Stimulated activated CD4-positive, alpha-beta T cell treated with anti-CD3 and anti-CD28 coated beads, Interleukin-1b, Interleukin-23, amount 100 ng/mL, for 1 hour (primary cell): ENCODE measurements at places on chromosomes 2 and 18.

- DNase-seq: no peak
Measured at GRCh38 chr18:44897816-44898215, 217.1 kb downstream of the SETBP1 start.

DNA sequence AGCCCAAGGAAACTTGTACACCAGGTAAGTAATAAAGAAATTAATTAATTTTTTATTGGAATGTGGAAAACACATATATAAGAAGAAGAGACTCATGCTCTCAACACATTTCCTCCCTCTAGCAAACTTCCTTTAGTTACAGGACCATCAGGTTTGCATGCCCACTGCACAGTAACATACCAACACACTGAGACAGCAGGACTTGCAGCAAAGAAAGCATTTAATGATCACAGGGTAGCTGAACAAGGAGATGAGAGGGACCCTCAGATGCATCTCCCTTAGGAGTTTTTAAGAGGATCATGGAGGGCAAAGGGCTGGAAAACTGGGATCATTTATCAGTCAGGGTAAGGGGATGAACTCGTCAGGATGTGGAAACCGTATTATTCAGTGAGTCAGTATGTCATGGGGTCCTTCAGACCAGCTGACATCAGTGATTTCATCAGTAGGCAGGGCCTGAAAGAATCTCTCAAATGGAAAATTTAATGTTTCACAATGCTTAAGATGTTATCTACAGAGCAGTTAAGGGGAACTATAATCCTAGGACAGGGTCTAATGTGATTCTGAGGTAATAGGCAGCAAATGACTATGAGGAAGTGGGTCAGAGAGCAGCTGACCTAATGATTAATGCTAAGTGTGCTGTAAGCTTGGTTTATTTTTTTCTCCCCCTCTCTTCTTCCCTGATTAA is 193.8 kb upstream of the RND3 start:
- no peak for DNase-seq

- no peak for DNase-seq
Measured at GRCh38 chr2:102424754-102425153, 1.8 kb downstream of the IL18RAP start.

GRCh38 chr2:101125808-101126207 is 25.4 kb downstream of the TBC1D8 start:
- DNase-seq: no peak

- DNase-seq: no peak
Measured at GRCh38 chr2:11319939-11320338, 24.5 kb downstream of the ROCK2 start.

DNA sequence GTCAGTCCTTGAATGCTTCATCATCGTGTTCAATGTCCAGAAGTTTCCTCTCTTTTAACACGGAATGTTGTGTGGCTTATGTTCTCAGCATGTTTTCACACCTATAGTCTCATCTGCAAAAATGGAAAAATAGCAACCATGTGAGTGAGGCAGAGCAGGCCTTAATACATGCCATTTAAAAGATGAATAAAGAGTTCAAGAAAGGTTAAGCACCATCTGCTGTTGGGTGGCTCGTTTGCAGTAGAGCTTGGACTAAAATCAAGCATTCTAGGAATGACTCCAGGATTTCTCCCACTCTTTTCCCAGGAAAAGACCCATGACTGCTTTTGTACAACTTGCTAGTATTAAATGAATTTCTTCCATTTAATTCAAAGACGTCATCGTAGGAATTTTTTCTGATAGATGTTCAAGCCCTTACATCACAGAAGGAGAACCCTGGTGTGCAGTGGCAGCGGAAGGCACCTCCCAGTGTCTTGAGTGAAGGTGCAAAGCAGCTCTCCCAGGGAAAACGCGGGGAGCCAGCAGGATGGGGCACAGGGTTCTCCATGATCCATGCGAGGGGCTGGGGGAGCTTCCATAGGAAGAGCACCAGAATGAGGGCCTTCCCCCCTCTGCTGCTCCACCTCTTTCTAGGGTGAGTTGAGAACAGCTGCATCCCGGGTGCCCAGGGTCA is 9.6 kb downstream of the DCDC2C start:
- no peak for DNase-seq

- no peak for DNase-seq
Measured at GRCh38 chr2:11753886-11754699, 7.7 kb downstream of the LPIN1 start.

DNA sequence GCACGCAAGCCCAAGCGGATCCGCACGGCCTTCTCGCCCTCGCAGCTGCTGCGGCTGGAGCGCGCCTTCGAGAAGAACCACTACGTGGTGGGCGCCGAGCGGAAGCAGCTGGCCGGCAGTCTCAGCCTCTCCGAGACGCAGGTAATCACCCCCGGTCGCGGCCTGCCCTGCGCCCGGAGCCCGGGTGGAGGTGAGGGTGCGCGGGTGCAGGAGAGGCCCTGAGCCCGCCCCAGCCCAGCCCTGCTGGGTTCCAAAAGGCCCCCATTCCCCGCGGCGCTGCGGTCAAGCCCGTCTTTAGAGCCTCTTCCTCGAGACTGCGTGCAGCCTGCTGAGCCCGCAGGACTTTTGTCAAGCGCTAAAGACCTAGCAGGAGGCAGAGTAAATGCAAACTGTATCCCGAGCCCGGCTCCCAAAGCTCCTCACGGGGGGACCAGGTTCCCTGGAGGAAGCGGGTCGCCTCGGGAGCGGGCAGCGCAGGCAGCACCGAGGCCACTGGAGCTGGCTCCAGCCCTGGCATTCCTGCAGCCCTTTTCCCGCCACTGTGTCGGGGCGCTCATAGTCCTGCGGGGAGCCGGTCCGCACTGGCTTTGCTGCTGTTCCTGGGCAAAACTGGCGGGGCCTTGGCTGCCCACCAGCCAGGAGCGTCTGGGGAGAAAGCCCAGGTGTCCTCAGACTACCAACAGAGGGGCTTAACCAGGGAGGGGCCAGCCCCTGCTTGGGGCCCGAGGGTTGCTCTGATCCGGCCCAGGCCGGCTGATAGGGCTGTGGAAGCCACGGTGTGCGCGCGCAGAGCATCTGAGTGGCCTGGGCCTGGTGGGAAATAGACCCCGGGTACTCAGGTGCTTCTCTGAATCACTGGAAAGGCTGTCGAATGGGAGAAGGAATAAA is 7.3 kb downstream of the EMX1 start:
- DNase-seq: no peak

DNA sequence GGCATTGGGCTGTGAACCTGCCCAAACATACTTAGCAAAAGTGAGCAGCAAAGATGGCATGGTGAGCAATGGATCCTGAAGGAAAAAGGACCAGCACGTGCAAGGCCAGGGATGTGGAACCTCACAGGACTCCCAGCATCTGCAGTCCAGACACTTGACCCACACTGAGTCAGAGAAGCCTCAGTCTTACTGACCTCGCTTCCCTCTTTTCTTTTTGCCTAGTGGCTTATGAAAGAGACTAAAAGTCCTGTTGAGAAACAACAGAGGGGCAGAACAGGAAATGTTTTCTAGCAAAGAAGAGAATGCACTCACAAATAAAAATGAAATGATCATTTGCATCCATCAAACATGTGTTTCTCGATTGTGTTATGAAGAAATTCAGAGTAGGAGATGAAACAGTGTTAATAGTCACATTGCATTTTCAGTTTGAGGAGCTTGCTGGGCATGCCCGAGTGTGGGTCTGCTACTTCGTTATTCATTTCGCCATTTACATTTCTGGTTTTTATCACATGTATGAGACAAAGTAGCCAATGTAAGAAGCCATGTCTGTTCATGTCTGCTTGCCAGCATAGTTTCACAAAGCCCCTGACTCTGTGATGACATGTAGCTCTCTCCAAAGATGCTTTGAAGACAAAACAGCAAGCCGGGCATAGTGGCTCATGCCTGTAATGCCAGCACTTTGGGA is 118.4 kb downstream of the INO80D start:
- DNase-seq: no peak

- DNase-seq: no peak
Measured at GRCh38 chr18:50401295-50401694, 26.4 kb downstream of the SKA1 start.

DNA sequence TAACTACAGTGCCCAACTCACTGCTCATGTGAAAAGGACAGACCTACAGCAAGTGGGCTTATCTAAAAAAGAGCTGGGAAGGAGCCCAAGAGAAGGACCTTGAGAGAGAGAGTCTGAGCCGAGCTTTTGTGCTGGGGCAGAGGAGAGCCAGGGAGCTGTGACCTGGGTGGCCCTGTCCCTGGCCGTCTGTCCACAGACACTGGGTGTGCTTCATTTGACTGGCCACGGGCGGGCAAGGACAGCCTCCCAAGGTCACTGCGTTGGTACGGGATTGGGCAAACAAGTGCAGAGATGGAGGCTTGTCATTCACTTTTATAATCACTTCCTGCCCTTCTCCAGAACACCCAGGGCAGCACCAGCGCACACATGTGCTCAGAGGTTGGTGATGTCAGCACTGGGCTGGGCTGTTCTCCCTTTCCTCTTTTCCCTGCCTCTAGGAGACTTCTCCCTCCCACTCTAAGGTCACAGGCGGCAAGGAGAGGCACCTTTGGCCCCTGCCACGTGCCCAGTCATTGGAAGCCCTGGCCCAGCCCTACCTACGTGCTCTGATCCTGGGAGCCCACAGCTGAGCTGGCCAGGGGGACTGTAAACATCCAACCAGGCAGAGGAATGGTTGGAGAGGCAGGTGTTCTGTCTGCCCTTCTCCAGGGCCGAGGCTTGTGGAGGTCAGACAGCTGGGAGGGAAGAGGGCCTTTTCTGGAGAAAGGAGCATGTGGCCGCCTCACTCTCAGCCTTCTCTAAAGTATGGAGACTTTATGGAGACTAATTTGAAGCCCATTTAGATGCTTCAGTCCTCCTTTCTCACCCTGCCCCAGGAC is 6.4 kb upstream of the PSD4 start:
- no peak for DNase-seq
